Uterus (tissue), 4 donors: ENCODE measurements at places on chromosomes 1 and 21. TPM values are rescaled to one million over a fixed set of nuclear protein-coding genes. Genes with fewer than 3 reads are reported as not detected.

GRCh38 chr1:43005460-43006361 lies 47.0 kb upstream of the SLC2A1 start:
- no peak for DNase-seq

Gene SHE
- total RNA-seq: 35.9 TPM

DNA sequence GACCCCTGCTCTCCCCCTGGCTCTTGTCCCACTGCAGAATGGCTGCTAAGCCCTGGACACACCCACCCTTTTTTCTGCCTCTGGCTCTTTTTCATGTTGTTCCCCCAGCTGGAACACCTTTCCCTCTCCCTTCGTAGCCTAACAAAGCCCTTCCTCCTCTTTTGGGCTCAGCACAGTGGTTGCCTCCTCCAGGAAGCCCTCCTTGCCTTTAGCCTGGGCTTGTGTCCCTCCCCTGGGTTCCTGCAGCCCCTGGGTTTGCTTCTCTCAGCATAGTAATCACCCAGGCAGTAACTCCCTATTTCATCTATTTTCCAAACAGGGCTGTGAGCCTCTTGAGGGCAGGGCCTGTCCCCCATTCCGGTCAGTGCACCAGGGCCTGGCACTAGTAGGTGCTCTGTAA lies 19.8 kb upstream of the ACTL8 start:
- no peak for DNase-seq

Gene PODN
- 48.7 TPM for total RNA-seq

DNA sequence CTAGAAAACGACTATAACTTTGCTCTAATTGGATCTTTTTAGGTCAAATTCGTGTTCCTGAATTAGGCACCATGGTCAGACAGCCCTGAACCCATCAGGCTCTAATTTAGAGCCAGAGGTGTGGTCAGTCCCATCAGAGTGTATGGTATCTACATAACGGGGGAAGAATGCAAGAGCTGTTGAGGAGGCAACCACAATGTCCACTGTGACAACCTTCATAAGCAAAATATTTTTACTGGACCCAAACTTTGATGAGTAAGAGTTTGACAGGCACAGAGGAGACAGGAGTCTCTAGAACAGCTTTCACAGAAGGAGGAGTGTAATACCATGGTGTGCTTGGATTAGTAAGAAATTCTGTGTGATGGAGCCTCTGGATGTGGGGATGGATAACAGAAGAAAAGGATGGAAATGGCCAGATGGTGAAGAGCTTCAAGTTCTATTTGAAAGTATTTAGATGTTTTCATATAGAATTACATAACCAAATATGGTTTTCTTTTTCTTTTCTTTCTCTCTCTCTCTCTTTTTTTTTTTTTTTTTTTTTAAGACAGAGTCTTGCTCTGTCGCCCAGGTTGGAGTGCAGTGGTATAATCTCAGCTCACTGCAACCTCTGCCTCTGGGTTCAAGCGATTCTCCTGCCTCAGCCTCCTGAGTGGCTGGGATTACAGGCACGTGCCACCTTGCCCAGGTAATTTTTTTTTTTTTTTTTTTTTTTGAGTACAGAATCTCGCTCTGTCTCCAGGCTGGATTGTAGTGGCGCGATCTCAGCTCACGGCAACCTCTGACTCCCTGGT lies 24.9 kb downstream of the UBE2U start:
- no peak for DNase-seq
